ENCODE measurements at places on chromosomes 3 and 15.

DNA sequence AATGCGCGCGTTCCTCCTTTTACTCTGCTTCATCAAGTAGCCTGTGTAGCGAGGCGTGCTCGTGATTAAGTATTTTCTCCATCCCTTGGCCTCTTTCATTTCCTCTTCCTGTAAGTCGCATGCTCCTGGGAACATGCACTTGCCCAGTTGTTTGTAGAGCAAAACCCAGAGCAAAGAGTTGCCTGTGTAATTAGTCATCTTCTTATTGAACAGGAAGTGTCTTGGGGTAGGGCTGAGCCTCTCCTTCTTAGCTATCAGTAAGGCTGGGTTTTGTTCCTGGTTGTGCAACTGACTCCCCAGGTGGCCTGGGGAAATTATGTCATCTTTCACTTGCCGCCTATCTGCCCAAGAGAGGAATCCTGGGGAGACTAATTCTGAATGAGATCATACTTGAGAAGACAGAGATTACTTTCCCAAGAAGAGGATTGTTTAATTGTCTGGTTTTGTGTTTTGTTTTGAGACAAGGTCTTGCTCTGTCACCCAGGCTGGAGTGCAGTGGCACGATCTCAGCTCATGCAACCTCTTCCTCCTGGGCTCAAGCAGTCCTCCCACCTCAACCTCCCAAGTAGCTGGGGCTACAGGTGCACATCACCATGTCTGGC, 14.9 kb downstream of the LIPH start:
- DNase-seq: no peak

GRCh38 chr3:89635137-89635536, 527.7 kb downstream of the EPHA3 start:
- DNase-seq: no peak

- DNase-seq: no peak
These were observed 1090.0 kb downstream of the OTOL1 start for GRCh38 chr3:162586591-162586990.

GRCh38 chr15:63930034-63930433, 96.3 kb upstream of the HERC1 start:
- DNase-seq: no peak

DNA sequence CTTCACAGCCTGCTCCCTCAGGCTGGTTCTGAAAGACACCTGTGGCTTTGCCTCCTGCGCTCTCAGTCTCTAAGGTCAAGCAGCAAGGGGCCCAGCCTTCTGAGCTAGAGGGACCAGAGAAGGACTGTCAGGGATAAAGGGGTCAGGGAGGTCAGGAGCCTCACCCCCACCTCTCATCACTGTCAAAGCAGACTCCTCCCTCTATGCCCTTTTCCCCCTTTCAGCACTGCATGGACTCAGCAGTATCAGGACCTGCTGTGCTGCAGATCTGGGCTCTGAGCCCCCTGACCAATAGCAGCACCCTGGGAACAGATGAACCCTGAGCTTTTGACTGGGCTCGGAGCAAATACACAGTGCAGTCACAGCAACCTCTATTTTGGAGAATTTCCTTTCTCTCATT, 3.2 kb upstream of the BMF start:
- DNase-seq: no peak

DNA sequence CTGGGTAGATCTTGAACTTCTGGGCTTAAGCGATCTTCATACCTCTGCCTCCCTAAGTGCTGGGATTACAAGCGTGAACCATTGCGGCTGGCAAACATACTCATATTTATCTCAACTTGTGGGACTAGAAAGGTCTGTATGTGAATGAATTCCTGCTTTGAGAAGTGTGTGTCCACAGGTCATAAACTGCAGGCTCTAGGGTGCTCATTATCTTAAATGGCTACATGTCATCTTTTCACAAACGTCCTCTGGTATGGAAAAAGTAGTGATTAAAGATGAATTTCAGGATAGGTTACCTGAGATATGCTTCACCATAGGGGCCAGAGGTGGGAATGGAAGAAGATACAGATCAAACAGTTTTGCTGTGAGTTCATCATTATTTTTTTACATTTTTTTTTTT, 7.8 kb upstream of the HDAC11 start:
- no peak for DNase-seq

DNA sequence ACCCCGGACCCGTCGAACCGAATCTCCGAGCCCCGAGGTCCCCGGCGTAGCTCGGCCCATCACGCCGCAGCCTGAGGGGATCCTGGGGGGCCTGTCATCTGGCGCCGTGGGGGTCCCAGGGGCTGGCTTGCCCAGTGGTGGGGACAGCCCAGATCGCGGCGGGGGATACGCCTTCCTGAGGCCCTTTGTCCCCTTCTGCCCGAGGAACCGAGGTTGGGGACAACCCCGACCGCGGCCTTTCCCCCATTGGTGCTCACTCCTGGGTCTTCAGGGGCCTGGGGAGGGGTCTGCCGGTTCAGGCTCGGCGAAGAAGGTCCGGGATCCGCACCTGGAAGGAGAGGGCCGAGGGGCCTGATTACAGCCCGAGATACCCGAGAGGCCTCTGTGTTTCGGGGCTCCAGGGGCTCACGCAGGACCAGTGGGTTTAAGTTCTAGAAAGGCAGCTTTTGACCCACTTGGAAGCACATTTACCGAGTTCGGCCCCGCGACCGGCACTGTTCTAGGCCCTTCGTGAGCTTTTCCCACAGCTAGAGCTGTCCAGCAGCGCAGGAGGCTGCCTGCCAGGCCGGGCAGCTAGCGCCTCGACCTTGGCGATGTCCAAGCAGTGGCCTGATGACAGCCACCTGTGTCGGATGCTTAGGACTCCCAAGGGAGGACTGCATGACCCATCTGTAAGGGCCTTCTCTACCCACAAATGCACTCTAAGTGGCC, 504 bp downstream of the ABHD2 start:
- no peak for DNase-seq

DNA sequence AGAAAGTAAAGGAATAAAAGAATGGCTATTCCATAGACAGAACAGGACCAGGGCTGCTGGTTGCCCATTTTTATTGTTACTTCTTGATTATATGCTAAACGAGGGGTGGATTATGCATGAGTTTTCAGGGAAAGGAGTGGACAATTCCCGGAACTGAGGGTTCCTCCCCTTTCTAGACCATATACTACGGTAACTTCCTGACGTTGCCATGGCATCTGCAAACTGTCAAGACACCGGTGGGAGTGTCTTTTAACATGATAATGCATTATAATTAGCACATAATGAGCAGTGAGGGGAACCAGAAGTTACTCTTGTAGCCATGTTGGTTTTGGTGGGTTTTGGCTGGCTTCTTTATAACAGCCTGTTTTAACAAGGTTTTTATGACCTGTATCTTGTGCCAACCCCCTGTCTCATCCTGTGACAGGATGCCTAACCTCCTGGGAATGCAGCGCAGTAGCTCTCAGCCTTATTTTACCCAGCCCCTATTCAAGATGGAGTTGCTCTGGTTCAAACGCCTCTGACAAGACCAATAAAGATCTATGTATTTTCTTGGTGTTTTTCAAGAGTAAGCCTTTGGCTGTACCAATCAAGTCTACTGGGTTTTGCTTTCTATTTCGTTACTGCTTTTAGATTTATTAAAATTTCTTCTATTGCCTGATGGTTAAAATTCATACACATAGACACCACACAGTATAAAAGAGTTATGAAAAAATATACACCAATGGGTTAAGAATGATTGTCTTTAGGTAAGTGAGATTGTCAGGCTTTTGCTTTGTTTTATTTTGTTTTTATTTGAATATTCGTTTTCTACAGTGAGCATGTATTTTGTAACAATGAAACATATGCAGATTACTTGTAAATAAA, 37.4 kb upstream of the CTDSPL start:
- no peak for DNase-seq
